ENCODE measurements at places on chromosomes 16 and 17.

DNA sequence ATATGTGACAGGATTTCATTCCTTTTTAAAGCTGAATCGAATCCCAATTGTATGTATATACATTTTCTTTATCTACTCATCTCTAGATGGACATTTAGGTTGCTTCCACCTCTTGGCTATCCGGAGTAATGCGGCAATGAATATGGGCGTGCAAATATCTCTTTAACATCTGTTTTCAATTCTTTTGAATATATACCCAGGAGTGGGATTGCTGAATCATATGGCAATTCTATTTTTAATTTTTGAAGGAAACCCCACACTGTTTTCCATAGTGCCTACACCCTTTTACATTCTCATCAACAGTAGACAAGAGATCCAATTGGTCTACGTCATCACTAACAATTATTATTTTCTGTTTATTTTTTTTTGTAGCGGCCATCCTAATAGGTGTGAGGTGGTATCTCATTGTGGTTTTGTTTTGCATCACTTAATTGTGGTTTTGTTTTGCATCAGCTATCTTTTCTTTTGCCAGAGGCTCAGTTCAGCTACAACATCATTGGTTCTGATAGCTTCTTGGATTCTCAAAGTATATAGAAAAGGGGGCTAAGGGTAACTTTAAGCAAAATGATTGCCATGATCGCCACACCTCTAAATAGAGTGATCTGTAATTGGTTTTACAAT is 25.6 kb upstream of the MAP2K6 start:
- no peak for DNase-seq

DNA sequence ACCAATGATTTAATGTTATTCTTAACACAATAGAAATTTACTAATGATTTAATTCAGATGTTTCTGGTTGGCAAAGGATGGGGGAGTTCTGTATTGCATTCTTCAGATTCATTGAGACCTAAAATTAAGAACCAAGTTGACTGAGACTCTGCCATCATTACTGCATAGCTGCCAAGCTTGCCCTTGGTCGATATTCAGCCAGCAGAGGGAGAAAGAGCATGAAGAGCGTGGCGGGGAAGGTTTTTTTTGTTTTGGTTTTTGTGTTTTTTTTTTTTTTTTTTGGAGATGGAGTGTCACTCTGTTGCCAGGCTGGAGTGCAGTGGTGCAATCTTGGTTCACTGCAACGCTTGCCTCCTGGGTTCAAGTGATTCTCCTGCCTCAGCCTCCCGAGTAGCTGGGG is 659.4 kb upstream of the EEF2KMT start:
- DNase-seq = no peak

DNA sequence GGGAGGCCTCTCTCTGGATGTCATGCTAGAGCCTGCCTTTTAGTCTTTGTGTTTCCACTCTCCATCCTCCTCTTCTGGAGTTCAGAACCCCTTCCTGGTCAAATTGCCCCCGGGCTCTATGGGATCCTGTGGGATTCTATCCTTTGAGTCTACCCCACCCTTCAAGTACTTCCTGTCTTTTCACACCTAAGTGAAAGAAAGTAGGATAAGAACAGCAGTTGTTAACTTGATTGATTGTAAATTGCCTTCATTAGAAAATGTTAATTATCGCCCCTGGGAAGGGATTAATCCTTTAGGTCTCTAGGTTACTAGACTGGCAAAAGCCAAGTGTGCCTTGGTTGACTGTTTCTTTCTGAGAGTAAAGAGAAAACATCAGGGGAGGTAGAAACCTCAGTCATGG is 30.1 kb downstream of the PRKCB start:
- DNase-seq = no peak

DNA sequence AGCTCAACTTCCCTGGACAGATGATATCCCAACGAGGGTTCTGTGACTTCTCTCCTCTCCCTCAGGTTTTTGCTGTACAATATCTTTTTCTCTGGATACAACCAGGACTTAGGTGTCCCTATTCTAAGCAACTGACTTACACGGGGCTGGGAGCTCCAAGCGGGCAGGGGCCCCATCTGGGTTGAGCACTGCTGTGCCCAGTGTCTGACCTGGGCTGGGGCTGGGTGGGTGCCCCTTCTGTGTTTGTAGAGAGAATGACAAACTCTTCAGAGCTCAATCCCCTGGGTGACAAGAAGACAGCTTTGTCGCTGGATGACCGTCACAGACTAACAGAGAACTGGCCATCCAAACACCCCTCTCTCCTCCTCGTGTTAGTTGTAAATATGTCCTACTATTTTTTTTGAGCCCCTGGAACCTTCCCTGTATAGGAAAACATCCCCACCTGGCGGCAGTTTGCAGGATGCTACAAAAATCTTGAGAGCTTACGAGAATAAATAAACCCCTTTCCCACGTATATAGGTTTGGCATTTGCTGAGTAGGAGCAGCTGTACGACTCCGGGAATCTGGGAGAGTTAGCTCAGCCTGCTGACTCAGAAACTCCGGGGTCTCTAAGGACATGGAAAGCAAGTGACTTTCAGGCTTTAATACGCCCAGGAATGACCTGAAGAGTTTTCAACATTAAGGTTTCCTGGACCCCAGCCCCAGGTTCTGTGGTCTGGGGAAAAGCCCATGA is 23.7 kb upstream of the RCVRN start:
- no peak for DNase-seq

GRCh38 chr17:12021623-12022140 is 1.0 kb downstream of the MAP2K4 start:
- no peak for DNase-seq

GRCh38 chr16:50103764-50104163 is 38.0 kb downstream of the HEATR3 start:
- DNase-seq = no peak

DNA sequence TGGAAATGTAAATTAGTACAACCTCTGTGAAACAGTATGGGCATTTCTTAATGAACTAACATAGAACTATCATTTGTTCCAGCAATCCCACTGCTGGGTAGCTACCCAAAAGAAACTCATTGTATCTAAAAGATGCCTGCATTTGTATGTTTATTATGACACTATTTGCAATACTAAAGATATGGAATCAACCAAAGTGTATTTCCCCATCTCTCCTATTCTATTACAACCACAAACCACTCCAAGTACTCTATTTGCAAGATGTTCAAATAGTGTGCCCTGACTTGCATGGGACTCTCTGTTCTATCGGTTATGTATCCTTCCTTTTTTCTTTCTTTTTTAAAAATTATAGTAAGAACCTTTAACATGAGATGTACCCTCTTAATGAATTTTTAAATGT is 845.2 kb downstream of the CDH11 start:
- no peak for DNase-seq

DNA sequence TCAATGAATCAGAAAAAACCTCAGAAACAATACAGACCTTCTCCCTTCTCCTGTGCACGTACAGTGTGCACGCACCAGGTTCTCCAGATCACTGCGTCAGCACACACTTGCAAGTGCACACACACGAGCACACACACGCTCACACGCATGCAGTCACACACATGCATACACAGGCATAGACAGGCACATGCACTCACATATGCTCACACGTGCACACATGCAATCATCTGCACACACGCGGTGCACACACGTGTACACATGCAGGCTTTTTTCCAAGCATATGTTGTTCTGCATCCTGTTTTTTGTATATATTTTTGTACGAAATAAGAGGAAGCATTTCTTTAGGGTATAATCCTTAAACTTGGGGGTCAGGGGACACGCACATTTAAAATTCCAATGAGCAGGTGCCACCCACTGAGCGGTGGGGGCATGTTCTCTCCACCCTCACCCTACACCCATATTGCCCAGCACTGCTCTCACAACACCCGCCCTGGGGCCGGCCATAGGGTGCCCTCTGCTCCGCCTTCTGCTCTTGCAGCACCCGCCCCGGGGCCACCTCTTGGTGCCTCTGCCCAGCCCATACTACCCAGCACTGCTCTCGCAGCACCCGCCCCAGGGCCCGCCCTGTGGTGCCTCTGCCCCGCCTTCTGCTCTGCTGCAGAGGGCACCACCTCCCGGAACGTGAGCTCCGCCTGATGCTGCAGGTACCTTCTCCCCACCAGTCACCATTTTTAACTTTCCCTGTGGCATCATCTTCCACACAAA is 20.9 kb downstream of the KLHDC4 start:
- DNase-seq = no peak

DNA sequence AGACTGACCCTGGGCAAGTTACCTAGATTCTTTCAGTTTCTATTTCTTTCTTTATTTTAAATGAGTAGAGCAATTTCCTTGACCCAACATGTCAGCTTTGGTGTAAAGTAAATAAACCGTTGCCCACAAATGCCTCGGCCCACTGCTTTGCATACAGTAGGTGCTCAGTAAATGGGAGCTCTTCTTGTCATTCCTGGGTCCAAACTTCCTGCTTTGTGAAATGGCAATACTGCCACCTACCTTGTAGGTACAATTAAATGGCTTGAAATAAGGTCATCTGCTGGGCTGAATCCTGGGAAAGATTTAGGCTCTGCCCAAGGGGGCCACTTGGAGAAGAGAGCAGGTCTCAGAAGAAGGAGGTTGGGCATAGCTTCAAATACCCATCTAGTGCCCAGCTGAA is 253.0 kb downstream of the HS3ST3B1 start:
- DNase-seq = no peak

- no peak for DNase-seq
Observed at GRCh38 chr16:71778780-71779179, 29.9 kb downstream of the AP1G1 start.

GRCh38 chr17:12672947-12673346 is 7.3 kb downstream of the MYOCD start:
- DNase-seq = no peak

DNA sequence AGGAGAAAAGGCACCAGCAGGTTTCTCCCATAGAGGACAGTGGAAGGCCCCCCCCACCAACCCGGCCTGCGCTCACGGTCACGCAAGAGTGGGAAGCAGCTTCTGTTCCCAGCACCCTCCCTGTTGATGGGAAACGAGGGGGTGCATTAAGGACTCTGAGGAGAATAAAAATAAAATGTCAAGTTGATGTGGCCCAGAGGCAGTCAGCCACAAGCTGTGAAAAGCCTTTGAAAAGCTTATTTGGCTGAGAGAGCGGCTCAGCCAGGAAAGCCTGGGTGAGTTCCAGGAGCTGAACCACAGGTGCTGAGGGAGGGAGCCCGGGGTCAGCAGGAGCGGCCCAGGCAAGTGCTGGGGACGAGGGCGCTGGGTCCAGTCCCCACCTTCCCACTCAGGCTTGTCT is 26.9 kb upstream of the SPATA32 start:
- no peak for DNase-seq

DNA sequence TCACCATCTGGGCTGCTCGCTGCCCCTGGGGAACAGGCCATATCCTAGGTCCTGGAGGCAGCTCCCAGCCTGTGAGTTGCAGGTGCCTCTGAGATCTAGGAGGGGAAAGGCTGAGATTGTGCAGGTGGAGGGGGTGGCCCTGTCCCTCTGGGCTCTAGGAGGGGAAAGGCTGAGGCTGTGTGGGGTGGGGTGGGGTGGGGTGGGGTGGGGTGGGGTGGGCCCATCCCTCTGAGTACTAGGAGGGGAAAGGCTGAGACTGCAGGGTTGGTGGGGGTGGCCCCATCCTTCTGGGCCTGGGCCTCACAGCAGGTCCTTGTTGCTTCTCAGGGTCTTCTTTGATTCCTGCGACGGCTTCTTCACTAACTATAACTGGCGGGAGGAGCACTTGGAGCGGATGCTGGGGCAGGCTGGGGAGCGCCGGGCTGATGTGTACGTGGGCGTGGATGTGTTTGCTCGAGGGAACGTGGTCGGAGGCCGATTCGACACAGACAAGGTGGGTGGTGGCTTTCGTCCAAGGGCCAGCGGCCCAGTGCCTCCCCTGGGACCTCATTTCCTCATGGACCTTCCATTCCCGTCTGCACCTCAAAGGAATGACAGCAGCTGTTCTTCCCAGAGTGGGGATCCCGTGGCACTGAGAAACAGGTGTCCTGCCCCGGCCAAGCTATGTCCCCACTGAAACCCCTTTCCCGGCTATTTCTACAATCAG is 7.1 kb downstream of the ENGASE start:
- no peak for DNase-seq

GRCh38 chr17:30942308-30943079 is 20.7 kb downstream of the ADAP2 start:
- DNase-seq = no peak

DNA sequence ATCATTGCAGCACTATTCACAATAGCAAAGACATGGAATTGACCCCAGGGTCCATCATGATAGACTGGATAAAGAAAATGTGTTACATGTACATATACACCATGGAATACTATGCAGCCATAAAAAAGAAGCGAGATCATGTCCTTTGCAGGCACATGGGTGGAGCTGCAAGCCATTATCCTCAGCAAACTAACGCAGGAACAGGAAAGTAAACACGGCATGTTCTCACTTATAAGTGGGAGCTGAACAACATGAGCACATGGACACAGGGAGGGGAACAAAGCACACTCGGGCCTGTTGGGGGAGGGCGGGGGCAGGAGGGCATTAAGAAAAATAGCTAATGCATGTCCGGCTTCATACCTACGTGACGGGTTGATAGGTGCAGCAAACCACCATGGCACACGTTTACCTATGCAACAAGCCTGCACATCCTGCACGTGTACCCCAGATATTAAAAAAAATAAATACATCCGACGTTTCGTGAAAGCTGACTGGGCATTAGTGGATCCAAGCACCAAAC is 28.9 kb downstream of the ZNF778 start:
- DNase-seq = no peak

DNA sequence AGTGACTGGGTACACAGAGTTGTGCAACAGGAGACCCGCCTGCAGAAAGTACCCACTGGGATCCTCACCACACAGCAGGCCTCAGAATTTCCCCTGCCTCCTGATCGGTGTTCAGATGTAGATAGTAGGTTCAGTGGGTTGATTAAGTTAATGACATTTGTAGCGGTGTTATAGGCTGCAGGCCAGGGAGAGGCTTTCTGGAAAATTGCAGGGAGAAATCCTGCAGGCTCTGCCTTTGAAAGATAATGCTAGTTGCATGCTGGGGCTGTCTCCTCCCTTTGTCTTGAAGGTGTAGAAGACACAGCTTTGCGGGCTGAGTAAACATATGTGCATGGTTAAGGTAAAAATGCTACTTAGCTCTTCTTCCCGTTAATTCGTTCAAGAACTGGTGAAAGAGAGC is 406.3 kb upstream of the RBFOX1 start:
- no peak for DNase-seq

DNA sequence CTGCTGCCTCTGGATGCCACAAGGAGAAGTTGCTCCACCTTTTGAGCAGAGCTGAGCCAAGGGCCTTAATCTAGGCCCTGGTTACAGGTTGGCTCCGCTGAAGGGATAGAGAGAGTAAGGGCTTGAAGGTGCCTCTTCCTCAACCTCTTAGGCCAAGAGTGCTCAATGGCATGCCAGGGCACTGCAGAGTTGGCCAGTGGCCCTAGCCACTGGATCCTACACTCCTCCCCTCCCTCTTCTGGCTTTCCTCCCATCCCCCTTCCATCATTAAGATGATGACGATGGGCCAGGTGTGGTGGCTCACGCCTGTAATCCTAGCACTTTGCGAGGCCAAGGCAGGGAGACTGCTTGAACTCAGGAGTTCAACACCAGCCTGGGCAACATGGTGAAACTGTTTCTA is 50.5 kb downstream of the MYO18A start:
- no peak for DNase-seq

All from activated CD4-positive, alpha-beta T cell treated with anti-CD3 and anti-CD28 coated beads for 24 hours (primary cell).